CD4-positive, alpha-beta T cell (primary cell): ENCODE measurements at places on chromosomes 6 and 20.

DNA sequence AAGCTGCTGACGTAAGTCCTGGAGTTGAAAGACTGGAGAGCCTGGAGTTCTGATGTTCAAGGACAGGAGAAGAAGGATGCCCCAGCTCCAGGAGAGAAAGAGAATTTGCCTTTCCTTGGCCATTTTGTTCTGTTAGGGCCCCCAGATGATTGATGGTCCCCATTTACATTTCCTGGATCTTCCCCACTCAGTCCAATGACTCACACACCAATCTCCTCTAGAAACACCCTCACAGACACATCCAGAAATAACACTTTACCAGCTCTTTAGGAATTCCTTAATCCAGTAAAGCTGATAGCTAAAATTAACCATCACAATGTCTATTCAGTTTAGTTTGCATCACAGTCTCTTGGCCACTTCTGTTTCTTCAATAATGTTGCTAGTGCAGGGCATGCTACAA, 260.2 kb upstream of the IRAK1BP1 start:
- no peak for DNase-seq

- no peak for DNase-seq
Measured at GRCh38 chr6:13141387-13141786, 186.9 kb downstream of the TBC1D7 start.

GRCh38 chr6:43254138-43254817, 11.0 kb downstream of the TTBK1 start:
- DNase-seq, result no peak

GRCh38 chr20:54208548-54209176, 775 bp downstream of the PFDN4 start:
- no peak for DNase-seq

DNA sequence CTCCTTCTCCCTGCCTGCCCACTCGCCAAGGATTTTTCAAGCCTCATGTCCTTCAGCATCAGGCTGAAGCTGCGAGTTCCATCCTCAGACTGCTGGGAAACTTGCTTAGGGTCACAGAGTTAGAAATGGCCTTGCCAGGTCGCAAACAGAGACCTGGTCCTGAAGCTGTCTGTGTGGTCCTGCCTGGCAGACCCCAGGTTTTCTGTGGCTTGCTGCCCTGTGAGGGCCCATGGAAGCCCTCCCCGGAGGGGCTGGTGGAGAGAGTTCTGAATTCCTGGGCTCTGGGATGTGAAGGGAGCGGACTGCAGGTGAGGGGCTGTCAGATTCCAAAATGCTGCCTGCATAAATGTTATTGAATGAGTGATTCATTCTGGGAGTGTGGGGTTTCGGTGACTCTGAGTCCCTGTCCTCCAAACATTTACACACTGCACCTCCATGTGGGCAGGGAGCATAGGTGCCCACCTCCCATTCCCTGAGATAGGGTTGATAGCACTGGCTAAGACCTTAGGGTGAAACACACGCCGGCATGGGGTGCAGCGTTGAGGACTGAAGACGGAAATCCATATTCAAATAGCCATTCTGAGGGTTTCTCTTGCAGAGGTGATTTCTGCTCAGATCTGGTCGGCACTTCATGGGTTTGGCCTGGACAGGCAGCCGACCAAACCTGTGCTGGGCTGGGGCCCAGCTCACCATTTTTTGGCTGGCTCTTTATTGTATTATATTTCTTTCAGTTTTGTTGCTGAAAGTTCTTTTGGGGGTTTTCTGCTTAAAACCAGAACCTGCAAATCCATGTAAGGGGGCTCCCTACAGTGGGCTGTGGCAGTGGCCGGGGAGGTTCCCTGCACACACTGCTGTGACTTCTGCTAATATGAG, 21.8 kb upstream of the IRF4 start:
- no peak for DNase-seq

- no peak for DNase-seq
Measured at GRCh38 chr6:79818471-79818870, 128.9 kb downstream of the ELOVL4 start.

DNA sequence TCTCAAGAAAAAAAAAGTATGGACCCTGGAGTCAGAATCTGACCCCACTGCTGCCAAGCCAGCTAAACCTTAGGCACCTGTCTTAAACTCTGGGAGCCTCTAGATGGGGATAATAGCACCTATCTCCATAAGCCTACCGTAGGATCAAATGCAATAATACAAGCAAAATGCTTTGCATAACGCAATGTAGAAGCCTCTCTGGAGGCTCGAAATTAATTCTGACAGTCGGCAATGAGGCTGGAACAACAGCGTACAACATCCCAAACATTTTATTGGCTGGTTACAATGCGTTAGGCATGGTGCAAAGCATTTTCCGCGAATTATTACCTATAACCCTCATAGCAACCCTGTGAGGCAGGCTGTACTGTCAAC, 521 bp downstream of the CDK5RAP1 start:
- no peak for DNase-seq
